Stromal cell of bone marrow (primary cell): ENCODE measurements at places on chromosomes 1 and 21.

GRCh38 chr1:207823880-207824566, 72.2 kb downstream of the CD46 start:
- peak; percentile 90 for DNase-seq

DNA sequence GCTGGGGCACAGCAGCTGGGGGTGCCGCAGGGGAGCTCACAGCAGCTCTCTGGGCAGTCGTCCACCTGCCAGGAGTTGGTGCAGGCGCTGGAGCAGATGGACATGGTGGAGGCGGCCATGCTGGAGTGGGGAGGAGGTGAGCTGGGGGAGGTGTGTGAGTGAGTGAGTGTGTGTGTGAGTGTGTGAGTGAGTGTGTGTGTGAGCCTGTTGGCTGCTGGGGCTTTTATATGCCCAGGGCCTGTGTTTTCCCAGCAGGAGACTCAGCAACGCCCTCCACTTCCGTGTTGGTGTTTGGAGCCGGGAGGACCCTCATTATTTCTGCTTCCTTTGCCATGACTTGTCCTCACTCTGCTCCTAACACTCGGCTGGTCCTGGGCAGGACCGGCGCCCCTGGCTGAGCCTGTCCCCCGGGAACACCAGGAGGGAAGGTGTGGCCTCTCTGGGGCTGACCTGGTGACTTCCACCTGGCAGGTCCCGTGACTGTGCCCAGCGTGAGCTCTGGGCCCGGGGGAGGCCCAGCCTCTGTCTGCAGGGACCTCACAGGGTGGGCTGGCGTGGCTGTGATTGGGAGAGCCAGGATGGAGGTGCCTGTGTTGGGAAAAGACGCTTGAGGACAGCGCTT, at the start of gene KRTAP10-2:
TSS of gene KRTAP10-2 (minus strand) at position 166 of the 622 bp plus-strand sequence. CDS start at position 119, 47 bp downstream.
- DNase-seq, result no peak

GRCh38 chr1:185998391-185998790, 264.2 kb downstream of the HMCN1 start:
- no peak for DNase-seq

DNA sequence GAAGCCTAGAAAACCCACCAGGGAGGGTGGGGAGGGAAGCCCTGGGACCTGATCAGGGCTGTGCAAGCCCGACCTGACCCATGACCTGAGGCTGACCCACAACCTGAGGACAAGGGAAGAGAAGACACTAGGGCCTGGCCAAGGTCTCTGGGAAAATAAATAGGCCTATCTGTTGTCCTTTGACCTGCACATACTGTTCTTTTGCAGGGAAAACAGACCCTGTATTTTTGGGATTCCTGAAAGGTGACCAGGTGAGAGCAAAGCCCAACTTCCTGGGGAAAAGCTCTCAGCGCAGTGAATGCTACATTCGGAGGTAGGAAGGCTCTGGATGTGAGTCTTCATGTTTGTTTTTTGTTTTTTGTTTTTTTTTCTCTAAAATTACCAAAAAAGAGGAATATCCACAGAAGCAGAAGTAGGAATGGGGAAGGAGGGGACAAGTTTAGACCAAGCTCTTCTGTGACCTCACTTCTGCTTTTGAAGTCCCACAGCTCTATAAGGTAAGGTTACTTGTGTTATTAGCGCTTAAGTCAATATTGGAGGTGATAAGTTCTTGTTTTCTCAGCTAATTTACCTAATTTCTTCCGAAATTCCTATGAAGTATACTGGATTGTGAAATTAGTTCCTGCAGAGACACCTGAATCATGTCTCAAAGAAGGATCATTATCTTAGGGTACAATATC, 26.2 kb upstream of the LYST start:
- DNase-seq, result no peak

DNA sequence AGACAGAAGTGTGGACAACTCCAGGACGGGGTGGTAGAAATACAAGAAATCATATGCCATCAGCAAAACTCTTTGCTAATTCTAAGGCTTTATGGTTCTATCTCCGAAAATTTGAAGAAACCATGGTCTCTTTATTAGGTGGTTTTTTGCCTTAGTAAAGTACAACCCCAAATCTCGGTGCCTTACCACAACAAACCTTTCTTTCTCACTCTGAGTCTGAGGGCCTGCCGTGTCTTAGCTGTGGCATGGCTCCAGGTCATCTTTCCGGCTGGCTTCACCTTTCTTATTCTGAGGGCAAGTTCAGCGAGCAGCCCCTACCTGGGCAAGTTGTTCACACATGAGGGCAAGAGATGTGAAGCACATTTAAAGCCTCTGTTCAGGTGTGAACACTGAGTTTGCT, 280.6 kb downstream of the TTLL7 start:
- DNase-seq, result no peak

GRCh38 chr1:47934243-47934805, 62.9 kb downstream of the TRABD2B start:
- DNase-seq, result peak; percentile 82
